Dermis blood vessel endothelial cell (primary cell): ENCODE measurements at places on chromosomes 7 and 10.
A peak's percentile ranks its signal among the peaks of the same experiment; 100 is the strongest.

- DNase-seq = no peak
These were observed 33.6 kb downstream of the SMKR1 start for GRCh38 chr7:129535896-129536295.

- no peak for DNase-seq
These were observed 370.3 kb downstream of the CDC14C start for GRCh38 chr7:49294611-49295010.

DNA sequence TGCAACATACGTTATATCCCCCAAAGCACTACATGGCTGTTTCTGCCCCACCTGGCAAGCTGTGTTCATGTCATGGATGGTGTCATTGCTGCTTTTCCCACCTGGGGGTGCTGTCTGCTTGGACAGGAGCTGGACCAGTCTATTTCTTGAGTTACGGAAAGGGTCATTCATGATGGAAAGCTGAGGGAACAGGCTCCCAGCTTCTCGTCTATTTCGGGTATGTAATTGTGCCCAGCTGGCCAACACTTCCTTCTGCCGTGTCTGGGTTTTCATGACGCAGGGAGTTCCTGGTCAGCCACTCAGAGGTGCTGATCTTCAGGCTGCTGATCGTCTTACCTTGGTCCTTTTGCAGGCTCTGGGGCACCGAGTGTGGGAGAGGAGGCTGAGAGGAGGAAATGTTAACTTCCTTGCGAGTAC, 8.6 kb downstream of the BTBD16 start:
- DNase-seq = peak; percentile 85

DNA sequence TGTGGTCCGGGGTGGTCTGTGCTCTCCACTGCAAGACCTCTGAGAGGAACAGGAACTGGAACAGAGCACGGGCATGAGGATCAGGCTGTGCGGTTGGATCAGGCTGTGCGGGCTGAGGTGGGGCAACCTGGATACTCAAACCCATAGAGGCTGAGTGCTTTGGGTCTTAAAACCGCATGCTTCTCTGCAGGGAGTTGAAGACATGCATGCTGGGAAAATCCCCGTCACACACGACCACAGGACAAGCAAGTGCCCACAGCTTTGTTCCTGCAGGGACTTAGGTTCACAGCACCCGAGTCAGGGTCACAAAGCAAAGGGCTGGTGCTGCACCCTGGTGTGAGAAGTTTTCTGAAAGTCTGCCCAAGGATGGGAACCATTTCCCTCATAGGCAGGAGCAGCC, 221.2 kb downstream of the ZMYND11 start:
- DNase-seq = no peak

DNA sequence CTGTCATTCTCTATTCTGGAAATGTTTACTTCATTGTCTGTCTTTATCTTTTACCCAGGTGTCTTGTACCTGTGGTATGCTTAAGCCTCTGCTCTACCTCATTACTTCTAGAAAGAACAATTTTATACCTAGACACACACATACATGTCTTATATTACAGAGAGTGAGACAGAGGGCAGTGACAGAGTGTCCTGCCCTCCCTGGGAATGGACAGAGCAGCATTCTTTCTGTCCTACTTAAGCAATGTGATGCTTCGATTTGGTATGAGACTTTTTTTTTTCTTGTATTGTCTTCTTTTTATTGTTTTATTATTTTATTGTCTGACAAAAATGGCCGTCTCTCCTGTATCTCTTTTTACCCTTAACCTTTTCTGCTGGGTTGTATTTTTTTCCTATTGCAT, 286.1 kb downstream of the EXOC4 start:
- DNase-seq = no peak

GRCh38 chr7:142878315-142878714, 7.2 kb downstream of the TRPV6 start:
- no peak for DNase-seq

DNA sequence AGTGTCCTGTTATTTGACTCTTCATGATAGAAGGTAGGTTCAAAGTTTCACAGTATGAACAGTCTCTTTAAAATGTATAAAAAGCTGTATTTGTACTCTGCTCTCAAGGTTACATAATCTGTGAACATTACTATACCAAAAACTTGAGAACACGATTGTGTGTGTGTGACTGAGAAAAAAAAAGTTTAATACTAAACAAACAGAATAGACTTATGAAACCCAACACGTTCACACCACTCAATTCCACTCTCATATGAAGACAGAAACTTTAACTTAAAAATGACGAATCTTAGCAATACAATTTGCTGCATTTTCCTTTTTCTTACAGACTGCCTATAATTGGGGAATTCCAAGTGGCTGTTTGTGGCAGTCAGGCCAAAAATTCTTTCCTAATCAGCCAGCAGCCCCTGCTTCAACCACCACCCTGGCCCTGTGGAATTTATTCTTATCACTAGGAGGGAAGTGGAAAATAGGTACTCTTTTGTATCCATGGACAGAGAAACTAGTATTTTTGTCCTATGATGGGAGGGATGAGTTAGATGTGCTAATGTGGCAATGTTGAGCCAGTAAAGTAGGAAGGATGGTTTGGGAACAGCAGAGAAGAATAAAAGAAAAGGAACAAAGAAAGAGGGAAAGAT, 42.8 kb downstream of the MINDY3 start:
- DNase-seq = peak; percentile 5

DNA sequence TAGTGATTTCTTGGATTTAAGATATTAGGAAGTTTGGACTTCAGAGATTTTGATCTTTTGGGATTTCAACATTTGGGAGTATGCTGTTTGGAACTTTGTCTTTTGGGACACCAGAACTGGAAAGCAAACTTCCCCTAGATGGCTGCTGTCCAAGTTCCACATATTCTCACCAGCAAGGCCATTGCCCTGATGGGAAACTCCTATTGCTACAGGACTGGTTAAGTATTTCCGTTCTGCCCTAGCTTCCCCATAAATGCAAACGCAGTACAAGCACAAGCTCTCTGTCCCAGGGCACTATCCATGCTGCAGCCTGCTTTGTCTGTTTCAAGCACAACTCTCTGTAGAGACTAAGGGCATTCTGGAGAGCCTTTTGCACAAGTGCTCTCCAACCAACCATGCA, 79.3 kb upstream of the SLC25A13 start:
- DNase-seq = peak; percentile 76

DNA sequence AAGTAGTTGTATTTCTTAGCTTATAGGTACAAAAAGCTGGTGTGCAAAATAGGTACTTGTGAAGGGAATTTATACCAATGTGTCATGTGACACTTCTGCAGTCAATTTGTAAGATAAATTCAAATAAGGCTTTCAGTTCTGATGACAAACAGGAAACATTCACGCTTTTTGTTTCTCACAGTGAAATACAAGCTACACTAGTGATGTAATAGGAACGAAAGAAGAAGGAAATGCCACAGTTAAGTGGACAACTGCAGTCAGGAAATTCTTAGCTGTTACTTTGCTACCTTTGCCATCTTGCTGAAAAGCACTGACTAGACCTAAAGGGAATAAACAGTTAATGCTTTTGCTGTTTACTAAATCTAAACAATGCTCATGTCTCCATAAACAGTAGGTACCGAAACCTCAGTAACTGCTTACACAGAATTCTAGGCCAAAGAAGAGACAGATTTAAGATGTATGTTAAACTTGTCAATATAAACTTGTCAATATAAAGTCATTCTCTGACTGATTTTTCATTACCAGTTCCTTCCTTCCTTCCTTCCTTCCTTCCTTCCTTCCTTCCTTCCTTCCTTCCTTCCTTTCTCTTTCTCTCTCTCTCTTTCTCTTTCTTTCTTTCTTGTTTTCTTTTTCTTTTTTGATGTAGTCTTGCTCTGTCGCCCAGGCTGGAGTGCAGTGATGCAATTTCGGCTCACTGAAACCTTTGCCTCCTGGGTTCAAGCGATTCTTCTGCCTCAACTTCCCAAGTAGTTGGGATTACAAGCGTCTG, 10.1 kb downstream of the OTUD1 start:
- DNase-seq = peak; percentile 40
